Esophagus squamous epithelium (tissue), 5 donors: ENCODE measurements at places on chromosomes 13 and 19.

DNA sequence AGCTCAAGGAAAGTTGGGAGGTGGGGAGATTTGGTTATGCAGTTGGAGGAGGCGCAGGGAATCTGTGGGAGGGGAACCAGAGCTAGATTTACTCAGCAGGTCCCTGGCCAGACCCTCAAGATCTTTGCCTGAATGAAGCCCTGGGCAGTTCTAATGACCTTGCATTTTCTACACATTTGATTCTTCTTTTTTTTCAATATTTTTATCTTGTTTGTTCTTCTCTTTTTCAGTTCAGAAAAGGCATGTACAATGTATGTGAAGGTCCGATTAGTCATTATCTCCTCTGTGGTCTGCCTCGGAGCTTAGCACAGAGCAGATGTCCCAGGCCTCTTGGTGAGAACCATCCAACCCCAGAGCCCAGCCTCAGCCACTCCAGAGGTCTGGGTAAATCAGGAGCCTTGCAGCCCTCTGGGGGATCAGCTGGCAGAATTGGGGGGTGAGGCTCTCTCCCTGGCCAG, 24.2 kb downstream of the SERP2 start:
- H3K4me1 ChIP-seq, result peaks cover 26% of the 10 kb centered on the region
- H3K36me3 ChIP-seq, result no peaks in the 10 kb centered on the region
- H3K27me3 ChIP-seq, result no peaks in the 10 kb centered on the region
- H3K27ac ChIP-seq, result peak overlapping the region; percentile 86

DNA sequence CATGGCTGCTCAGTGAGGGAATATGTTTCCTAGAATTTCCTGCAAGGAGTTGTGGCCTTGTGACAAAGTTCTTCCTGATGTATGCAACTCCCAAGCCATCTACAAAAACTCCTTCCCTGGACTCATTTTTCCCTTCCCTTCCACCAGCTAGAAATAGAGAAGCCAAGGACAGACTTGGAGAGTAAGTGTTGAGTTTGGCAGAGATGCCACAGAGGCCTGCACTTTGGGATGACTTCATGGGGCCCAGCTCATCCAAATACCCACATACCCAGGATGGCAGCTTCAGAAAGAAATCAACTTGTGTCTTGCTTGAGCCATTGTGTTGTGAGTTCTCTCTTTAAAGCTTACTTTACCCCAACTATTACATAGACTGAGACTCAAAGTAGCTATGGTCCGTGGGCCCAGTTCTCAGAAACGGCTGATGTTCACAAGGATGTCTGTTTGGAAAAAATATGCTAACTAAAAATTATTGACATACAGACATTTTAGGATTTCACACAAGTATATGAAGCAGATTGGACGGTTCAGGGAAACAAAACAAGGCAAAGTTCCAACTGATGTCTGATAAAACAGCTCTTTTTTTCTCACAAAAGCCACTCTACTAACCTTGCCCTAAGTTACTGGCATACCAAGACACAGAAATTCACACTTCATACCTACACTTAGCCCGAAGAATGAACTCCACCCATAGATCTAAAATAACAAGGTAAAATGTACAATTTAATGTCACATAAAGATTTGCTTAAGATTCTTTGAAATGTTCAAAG, 107.9 kb downstream of the NALCN start:
- no peaks in the 10 kb centered on the region for H3K4me1 ChIP-seq
- H3K36me3 ChIP-seq, result no peaks in the 10 kb centered on the region
- H3K27me3 ChIP-seq, result no peaks in the 10 kb centered on the region
- no peak for DNase-seq
- no peak overlapping the region for H3K27ac ChIP-seq

DNA sequence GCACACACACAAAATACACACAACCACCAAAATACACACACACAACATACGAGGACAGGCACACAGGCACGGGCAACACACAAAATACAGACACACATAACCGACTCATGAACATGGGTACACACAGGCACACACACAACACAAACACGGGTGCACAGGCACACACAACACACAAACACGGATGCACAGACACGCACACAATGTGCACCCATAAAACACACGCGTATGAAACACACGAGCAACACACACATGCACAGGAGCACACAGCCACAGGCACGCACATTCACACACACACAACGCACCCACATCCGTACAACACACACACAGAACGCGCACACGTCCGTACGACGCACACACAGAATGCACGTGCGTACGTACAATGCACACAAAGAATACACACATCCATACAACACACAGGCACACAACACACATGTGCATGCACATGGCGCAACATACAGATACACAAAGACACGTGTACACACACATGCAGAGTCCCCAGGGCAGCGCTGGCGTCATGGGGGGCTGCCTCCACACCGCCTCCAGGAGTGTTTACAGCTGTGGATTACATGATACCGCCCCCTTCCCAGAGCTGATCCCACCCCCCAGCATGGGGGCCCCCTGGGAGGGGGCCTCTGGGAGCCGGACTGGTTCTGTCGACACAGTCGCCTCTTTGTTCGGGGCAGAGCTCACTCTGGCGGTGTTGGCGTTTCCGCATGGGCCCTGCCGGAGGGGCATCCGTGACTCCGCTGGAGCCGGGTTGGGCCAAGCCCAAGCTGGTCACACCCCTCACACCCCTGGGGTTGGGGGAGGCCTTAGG, 2.9 kb downstream of the SBNO2 start:
- no peaks in the 10 kb centered on the region for H3K27me3 ChIP-seq
- no peaks in the 10 kb centered on the region for H3K36me3 ChIP-seq
- H3K4me1 ChIP-seq, result peaks cover 86% of the 10 kb centered on the region
- peak overlapping the region; percentile 98 for H3K27ac ChIP-seq
- DNase-seq, result no peak

DNA sequence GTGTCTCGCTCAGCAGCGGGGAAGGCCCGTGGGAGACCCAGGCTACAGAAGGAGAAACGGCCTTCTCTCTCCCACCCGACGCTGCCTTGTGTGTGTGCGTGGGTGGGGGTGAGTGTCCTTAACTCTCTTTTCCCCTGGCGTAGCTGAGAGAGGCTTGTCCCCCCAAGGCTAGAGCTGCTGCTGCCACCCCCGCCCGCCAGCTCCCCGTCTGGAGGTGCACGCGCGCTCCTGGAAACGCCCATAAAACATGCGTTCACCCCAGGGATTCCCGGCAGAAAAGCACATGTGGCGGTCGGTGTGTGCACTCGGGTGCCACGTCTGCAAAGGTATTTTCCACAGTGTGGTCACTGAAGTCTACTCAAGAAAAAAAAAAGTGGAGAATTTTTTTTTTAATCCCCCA, 36.1 kb downstream of the GADD45B start:
- H3K27ac ChIP-seq, result no peak overlapping the region
- no peak for DNase-seq
- no peaks in the 10 kb centered on the region for H3K36me3 ChIP-seq
- H3K27me3 ChIP-seq, result no peaks in the 10 kb centered on the region

GRCh38 chr13:40453351-40454021, 213.0 kb downstream of the FOXO1 start:
- peaks cover 18% of the 10 kb centered on the region for H3K4me1 ChIP-seq
- peak overlapping the region; percentile 66 for H3K27ac ChIP-seq
- DNase-seq, result no peak
- H3K4me3 ChIP-seq, result no peak overlapping the region

GRCh38 chr19:31910224-31910623, 435.2 kb upstream of the ZNF507 start:
- no peak for DNase-seq
- no peaks in the 10 kb centered on the region for H3K36me3 ChIP-seq
- H3K4me3 ChIP-seq, result no peak overlapping the region
- peaks cover 9% of the 10 kb centered on the region for H3K4me1 ChIP-seq

GRCh38 chr19:40414542-40415535, 1.7 kb upstream of the PRX start:
- H3K4me1 ChIP-seq, result no peaks in the 10 kb centered on the region
- DNase-seq, result no peak
- H3K36me3 ChIP-seq, result no peaks in the 10 kb centered on the region

GRCh38 chr13:114022876-114023275, 49.0 kb upstream of the C13orf46 start:
- peaks cover 63% of the 10 kb centered on the region for H3K36me3 ChIP-seq
- no peaks in the 10 kb centered on the region for H3K27me3 ChIP-seq
- no peak overlapping the region for H3K27ac ChIP-seq
- H3K4me3 ChIP-seq, result no peak overlapping the region
- peaks cover 29% of the 10 kb centered on the region for H3K4me1 ChIP-seq

DNA sequence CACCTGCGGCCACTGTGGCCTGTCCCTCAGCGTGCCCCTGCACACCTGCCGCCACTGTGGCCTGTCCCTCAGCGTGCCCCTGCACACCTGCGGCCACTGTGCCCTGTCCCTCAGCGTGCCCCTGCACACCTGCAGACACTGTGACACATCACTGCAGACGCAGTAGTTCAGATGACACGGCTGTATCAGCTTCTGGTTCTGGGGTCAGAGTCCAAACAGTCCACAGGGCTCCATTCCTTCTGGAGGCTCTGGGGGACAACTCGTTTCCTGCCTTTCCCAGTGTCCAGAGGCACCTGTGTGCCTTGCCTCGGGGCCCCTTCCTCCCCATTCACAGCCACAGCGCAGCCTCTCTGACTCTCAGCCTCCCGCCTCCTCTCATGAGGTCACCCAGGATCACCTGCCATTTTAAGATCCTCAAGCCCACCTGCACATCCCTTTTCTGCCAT, 5.5 kb downstream of the SF3A2 start:
- no peaks in the 10 kb centered on the region for H3K27me3 ChIP-seq
- peaks cover 52% of the 10 kb centered on the region for H3K4me1 ChIP-seq
- peaks cover 36% of the 10 kb centered on the region for H3K36me3 ChIP-seq
- H3K4me3 ChIP-seq, result no peak overlapping the region

DNA sequence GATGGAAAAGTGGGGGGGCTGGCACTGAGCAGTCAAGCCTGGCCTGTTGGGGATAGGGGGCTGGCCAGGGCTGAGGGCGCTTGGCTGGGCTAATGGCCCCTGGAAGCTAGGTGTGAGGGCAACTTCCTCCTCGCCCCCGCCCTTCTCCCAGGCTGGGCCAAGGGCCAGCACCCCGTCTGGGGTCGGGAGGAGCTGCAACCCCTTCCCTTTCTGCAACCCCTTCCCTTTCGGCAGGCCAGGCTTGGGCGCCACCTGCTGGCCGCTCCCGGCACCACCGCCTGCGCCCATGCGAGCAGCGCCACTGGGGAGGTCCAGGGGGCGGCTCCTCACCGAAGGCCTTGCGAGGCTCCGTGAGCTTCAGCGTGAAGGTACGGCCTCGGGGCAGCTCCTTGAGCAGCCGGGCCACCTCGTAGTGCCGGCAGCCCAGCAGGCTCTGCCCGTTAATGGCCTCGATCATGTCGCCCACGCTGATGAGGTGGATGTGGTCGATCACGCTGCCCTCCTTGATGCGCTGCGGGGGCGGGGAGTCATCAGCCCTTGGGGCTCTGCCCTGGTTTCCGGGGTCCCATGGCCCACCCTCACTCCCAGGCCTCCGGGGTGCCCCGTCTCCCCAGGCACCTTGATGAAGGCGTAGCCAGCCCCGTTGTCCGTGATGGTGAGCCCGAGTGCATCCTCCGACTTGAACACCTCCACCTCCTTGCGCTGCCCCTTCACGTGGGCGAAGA, 5.0 kb upstream of the PTGER1 start:
- no peak overlapping the region for H3K27ac ChIP-seq
- DNase-seq, result no peak
- H3K36me3 ChIP-seq, result peaks cover 82% of the 10 kb centered on the region
- no peak overlapping the region for H3K4me3 ChIP-seq
- no peaks in the 10 kb centered on the region for H3K27me3 ChIP-seq
- H3K4me1 ChIP-seq, result peaks cover 19% of the 10 kb centered on the region

DNA sequence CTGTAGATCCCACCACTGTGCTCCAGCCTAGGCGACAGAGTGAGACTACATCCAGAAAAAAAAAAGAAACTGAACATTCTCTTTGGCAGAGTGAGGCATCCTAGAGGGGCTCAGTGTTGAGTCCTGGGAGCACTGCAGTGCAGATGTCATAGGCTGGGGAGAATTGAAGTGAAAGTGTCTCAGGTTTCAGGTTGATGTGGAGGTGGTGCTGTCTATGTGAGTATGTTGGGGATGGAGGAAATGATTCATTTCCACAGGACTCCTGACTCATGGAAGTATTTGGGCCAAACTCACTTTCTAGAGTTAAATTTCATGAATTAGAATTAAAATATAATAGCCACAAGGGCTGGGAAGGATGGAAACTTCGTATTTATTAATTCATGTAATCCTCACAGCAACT, 134.4 kb upstream of the TSC22D1 start:
- no peak overlapping the region for H3K4me3 ChIP-seq
- peaks cover 11% of the 10 kb centered on the region for H3K4me1 ChIP-seq
- H3K27ac ChIP-seq, result no peak overlapping the region
- H3K27me3 ChIP-seq, result no peaks in the 10 kb centered on the region

- no peaks in the 10 kb centered on the region for H3K36me3 ChIP-seq
- H3K27me3 ChIP-seq, result no peaks in the 10 kb centered on the region
- H3K27ac ChIP-seq, result no peak overlapping the region
- no peaks in the 10 kb centered on the region for H3K4me1 ChIP-seq
- no peak overlapping the region for H3K4me3 ChIP-seq
- DNase-seq, result no peak
These were observed 518.5 kb downstream of the FGF9 start for GRCh38 chr13:22189176-22190048.

DNA sequence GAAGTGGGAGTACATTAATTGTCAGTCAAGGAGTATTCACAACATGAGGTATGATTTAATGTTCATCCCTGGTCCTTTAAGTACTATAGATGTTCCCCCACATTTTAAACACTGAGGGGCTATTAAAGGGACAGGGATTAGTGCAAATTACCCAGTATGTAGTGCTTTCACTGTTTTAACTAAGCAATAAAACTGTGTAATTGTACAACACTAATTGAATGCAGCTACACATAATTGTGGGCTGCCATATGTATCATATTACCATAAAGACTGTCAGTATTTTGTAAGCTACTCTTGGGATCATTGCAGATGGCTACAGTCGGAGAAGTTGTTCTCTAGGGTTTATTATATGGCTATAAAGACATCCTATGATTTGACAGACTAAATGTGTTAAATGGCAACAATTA, 316.6 kb downstream of the DCLK1 start:
- H3K4me1 ChIP-seq, result no peaks in the 10 kb centered on the region
- H3K36me3 ChIP-seq, result no peaks in the 10 kb centered on the region
- H3K27me3 ChIP-seq, result no peaks in the 10 kb centered on the region
- no peak overlapping the region for H3K27ac ChIP-seq

GRCh38 chr13:44873461-44873860, 115.8 kb downstream of the NUFIP1 start:
- no peaks in the 10 kb centered on the region for H3K36me3 ChIP-seq
- no peak overlapping the region for H3K27ac ChIP-seq
- no peak overlapping the region for H3K4me3 ChIP-seq
- no peaks in the 10 kb centered on the region for H3K27me3 ChIP-seq
- H3K4me1 ChIP-seq, result peaks cover 11% of the 10 kb centered on the region

DNA sequence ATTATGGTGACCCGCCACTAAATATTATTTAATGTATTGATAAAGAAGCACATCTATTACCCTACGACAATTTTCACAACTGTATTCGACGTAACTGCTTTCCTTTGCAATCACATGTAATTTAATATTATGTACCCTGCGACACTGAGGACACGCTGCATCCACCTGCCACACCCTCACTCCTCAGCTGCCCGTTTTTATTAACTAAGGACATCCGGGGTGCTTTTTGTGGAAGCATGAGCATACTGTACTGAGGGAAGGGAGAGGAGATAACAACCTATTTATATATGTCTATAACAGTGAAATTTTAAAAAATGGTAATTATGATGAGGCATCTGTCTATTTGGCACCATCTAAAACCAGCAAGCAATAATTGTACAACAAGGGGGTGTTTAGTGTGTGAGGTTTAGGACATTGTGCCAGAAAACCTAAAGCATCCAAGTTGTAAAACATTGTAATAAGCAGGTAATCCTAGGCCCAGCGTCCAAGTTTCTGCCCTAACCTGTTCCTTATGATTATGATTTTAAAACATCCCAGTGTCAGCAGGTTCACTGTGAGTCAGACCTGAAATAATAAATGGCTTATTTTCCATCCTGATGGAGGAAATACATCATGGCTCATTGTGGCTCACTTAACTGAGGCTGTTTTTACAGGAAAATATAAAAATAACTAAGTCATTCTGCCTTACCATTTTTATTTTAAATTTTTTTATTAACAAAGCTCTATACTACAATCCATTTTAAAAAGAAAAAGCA, 56.3 kb downstream of the FOXO1 start:
- peak overlapping the region; percentile 52 for H3K27ac ChIP-seq
- no peak overlapping the region for H3K4me3 ChIP-seq
